ENCODE measurements at places on chromosomes 11 and 22.
A peak's percentile ranks its signal among the peaks of the same experiment; 100 is the strongest.

- no peak for DNase-seq
Measured at GRCh38 chr11:31714840-31715239, 96.3 kb downstream of the PAX6 start.

GRCh38 chr11:1326435-1327063 is 17.1 kb upstream of the TOLLIP start:
- DNase-seq: no peak

GRCh38 chr11:76642341-76642740 is 28.2 kb downstream of the LRRC32 start:
- DNase-seq: no peak

- no peak for DNase-seq
Measured at GRCh38 chr22:44538518-44539315, 40.7 kb upstream of the RTL6 start.

DNA sequence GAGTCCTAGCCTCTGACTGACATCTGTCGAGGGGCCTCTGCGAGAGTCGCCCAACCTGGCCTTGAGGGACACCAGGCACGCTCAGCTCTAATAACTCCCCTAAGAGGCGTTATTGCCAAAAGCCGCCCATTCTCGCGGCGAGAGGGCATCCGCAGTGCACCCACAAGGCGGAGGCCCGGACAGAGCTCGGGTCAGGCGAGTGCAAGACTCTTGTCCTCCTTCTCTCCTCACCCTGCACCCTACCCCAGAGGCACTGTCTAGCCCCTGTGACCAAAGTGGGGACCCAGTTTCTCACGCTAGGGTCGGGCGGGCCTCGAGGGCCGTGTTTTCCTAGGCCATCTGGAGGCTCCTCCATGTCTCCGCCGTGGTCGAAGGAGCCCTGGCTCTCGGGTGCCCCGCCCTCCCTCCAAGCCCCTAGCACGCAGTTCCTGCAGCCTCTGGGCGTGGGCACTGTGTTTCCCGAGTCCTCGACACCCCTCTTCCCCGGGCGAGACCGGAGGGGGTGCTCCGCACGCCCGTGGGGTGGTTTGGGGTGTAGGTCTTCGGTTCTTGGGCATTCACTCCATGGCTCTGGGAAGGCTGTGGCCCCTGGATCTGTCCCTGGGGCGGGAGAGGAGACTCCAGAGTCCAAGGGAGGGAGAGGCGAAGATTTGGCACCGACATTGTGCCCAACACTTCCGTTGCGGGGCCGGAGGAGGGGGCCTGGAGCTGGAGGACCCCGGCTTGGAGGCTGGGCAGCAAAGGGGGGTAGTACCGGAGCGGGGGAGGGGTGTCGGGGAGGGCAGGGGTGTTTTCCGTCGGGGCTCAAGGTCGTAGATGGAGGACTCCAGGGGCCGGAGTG is 1.0 kb downstream of the CHRM4 start:
- no peak for DNase-seq

GRCh38 chr11:106625566-106625965 is 392.7 kb downstream of the GUCY1A2 start:
- no peak for DNase-seq

DNA sequence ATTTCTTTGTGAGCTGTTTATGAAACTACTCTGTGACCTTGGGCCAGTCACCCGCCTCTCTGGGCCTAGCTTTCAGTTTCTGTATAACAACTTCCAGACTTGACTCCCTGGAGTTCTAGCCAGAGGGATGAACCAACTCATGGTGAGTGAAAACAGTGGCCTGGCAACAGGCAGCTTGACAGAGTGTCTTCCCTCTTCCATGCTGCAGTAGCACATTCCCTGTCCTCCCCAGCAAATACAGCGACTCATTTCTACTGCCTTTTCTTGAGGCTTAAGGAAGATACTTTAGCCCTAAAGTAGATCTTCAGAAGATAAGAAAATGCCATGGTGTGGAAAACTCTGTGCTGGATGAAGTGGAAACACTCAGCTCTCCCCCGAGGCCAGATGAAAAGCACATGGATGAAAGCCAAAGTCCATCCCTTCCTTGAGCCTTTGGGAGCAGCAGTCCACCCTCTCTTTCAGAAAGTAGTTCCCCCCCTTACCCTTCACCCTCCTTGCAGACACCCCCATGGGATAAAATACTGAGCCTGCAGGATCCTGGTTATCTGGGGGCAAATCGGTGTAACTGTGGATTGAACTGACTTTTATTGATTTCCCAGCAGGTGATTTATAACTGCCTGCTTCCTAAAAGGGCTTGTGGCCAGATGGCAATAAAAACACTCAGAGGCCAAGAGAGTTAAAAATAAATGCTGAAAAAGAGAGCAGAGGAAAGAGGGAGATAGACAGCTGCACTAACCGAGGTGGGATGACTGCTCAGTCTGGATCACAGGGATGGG is 24.1 kb downstream of the IRAG1 start:
- no peak for DNase-seq

- DNase-seq: peak; percentile 55
Measured at GRCh38 chr11:110371084-110371483, 58.7 kb upstream of the FDX1 start.

GRCh38 chr11:56103210-56103737 is at the start of gene OR8H2:
TSS of gene OR8H2 (plus strand) at chr11:56103687. CDS start at chr11:56105043, 1,356 bp downstream.
- no peak for DNase-seq

GRCh38 chr11:86047275-86047991 is 21.5 kb downstream of the PICALM start:
- DNase-seq: peak; percentile 80

- DNase-seq: no peak
Measured at GRCh38 chr11:10567446-10567845, 1.0 kb downstream of the LYVE1 start.

DNA sequence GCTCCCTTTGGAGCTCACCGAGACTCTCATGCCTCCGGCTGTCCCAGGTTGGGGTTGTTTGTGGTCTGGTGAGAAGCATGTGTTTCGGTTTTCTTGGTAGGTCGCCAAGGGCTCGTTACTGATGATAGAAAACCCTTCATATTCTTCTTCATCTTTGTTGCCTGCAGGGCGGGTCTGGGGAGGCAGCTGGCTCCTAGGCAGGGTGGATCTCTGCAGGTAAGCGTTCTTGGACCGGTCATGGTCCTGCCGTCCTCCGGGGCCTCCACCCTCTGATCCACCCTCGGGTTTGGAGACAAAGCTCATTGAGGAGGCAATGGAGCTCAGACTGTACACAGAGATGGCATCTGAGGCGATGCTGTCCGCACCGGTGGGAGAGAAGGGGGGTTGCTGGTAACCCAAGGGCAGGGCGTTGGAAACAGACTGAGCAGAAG is 64.3 kb upstream of the PITPNB start:
- DNase-seq: no peak

GRCh38 chr11:132941024-132941646 is 591.2 kb downstream of the OPCML start:
- DNase-seq: peak; percentile 3

DNA sequence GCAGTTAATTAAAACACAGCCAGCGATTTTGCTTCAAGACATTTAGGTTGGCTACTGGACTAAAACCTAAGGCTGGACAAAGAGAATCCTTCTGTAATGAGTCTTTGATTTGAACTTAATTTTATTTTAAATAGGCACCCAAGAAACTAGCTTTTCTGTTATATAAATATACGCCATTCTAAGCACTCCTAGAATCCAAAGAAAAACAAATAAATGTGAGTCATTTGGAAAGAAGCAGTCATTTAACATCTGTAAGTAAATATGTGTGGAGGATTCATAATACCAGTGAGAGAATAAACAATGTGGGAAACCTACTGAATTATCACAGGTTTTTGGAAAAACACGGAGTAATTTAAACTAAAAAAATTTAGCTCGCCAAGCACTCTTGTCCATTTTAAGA is 1.2 kb upstream of the TECTA start:
- no peak for DNase-seq

DNA sequence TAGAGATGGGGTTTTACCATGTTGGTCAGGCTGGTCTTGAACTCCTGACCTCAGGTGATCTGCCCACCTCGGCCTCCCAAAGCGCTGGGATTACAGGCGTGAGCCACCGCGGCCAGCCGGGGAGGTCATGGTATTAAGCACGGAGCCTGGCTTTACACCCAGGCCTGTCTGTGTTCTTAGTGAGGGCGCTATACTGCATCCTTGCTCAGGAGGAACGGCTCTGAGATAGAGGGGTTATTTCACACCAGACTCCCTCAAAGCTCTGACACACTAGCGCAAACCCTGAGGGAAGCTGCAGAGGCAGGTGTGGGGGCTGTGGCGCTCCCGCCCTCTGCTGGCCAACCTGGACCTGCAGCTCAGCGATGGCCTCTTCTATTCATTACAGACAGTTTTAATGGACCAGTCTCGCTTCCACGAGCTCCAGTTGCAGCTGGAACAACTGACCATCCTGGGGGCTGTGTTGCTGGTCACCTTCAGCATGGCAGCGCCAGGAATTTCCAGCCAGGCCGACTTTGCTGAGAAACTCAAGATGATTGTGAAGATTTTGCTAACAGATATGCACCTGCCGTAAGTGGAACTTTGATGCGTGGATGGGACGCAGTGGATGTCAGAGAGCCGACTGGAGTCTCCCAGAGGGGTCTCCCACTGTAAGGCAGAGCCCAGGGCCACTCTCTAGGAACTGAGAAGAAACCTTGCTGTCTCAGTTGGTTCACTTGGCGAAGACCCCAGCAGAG is 26.2 kb downstream of the TCP11L1 start:
- peak; percentile 44 for DNase-seq

DNA sequence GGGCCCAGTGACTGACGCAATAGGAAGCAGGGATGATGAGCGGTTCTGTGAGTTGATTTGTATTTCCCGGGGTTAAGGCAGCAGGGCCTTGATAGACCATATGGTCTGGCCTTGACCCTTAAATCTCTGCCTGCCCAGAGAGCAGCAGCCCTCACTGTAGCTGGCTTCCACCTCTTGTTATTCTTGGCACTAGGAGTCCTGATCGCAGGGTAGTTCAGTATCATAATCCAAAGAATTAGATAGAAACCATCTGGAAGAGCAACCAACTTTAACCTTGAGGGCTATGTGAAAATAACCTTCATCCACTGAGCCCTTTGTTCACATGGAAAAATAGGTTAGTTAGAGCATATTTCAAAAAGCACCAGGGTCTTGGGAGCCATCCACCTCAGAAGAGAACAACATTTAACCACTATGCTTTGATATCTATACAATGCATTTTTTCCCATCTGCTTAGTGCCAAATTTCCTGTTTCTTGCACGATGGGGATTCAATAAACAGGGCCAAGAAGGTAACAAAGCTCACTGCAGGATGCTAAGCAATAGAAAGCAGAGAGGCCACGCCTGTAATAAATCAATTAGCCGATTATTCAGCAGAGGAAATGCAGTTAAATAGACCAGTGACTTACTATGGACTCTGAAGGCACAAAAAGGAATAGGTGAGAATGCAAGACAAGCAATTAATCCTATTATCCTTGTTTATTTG is 761.3 kb downstream of the OPCML start:
- DNase-seq: no peak

- DNase-seq: no peak
Measured at GRCh38 chr11:11217929-11218628, 135.0 kb downstream of the CSNK2A3 start.

DNA sequence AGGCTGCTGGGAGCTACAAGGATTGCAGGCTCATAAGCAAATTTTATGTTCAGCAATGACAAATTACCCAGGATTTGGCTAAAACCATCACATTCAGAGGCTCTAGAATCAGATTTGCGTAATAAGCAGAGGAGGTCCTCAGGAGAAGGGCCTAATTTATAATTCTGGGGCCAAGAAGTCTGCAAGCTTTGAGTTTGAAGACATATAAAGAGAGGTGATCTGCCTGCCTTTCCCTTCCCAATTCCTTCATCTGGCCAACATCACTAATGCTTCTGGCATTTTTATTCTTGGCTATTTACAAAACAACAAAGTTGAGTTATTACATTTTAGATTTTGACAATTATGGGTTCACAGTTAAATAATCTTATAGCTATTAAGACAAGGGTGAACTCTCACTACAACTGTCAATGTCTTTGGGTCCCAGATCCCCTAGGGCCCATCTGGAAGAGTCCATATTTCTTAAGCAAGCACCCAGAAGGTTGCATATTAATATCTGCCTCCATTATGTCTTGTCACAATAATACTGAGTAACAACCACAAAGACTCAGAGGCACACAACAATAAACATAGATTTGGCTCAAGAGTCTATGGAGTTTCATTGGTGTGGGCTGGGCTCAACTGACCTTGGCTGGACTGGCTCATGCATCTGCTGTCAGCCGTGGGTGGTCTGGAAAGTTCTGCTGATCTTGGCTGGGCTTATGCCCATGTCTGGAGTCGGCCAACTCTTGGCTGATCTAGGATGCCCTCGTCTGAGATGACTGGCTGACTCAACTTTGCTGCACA is 67.2 kb upstream of the CD82 start:
- no peak for DNase-seq

DNA sequence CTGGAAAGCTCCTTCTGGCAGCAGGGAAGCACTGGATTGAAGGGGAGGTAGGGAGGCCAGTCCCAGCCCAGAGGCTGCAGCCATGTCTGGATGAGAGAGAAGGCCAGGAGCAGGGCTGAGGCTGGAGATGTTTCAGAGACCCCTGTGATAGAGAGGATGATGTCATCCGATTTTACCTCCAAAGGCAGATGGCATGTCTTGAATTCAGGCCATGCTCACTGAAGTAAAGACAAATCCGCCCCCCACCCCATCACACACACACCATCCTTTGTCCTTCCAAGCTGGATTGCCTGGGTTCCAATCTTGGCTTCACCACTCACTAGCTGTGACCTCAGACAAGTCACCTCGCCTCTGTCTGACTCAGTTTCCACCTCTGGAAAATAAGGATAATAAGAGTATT is 47.2 kb downstream of the TP53I11 start:
- DNase-seq: no peak

DNA sequence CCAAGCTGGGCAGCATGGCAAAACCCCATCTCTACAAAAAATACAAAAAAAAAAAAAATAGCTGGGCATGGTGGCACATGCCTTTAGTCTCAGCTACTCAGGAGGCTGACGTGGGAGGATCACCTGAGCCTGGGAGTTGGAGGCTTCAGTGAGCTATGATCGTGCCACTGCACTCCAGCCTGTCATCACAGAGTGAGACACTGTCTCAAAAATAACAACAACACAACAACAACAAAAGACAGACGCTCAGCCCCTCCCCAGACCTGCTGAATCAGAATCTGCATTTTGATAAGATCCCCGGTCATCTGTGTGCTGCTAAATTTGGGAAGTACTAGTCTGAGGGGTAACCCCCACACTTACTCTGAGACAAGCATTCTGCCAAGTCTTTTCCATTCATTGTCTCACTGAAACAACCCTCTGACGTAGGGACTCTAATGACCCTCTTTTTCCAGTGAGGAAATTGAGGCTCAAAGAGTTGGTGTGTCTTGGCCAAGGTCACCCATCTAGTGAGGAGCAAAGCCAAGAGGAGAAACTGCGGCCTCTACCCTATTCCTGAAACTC is 7.5 kb downstream of the NEFH start:
- DNase-seq: peak; percentile 23
